ENCODE measurements at places on chromosomes 6 and 20. TPM values are rescaled to one million over a fixed set of nuclear protein-coding genes. Genes with fewer than 3 reads are reported as not detected.

DNA sequence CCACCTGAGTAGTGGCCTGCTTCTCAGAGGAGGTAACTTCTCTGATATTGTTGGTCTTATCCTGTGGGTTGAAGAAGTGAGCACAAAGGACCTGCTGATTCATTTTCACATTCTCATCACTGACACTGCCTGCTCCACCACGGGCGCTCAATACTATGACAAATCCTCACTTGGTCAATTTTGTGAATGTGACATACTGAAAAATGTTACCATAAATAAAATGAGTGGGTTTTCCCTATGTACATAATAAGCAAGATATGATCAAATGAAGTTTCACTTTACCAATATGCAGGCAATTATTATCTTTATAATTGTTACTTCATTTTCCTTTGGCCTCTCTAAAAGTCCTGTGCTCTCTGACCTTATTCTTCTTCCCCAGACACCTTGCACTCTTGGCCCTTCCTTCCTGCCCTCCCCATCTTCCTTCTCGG, 71.5 kb upstream of the RIPOR2 start:
- DNase-seq = no peak

- no peak for DNase-seq
These were observed 41.1 kb downstream of the TFAP2A start for GRCh38 chr6:10373642-10374359.

DNA sequence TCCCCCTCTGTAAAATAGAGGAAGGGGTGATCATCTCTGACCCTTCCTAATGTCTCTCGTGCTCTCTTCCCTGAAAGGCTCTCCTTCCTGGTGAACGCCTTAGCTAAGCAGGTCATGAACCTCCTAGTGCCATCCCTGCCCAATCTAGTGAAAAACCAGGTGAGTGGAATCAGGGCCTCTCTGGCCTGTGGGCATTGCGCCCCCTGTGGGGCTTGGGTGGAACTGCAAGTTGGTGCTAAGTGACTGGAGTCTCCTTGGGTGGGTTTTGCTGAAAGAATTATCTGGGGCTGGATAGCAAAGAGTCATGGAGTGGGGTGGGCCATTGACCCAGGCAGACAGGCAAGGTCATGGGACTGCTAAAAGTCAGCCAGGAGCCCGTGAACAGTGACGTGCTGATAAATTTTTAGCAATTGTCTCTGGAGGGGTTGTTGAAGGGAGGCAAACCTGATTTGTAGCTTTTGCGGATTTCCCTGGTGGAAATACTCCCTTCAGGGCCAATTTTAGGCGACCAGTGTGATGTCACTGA, 8.9 kb downstream of the BPIFB1 start:
- DNase-seq = no peak

IPCEF1 gene
- total RNA-seq = 0.46 TPM

MYB gene
- total RNA-seq = not detected

- no peak for DNase-seq
These were observed 31.9 kb upstream of the ZNF831 start for GRCh38 chr20:59131551-59132285.

ANKEF1 gene
- total RNA-seq = 2.0 TPM

PABPC1L gene
- total RNA-seq = 1.7 TPM

GRCh38 chr6:160300076-160300695, 41.6 kb upstream of the SLC22A2 start:
- DNase-seq = no peak

DNA sequence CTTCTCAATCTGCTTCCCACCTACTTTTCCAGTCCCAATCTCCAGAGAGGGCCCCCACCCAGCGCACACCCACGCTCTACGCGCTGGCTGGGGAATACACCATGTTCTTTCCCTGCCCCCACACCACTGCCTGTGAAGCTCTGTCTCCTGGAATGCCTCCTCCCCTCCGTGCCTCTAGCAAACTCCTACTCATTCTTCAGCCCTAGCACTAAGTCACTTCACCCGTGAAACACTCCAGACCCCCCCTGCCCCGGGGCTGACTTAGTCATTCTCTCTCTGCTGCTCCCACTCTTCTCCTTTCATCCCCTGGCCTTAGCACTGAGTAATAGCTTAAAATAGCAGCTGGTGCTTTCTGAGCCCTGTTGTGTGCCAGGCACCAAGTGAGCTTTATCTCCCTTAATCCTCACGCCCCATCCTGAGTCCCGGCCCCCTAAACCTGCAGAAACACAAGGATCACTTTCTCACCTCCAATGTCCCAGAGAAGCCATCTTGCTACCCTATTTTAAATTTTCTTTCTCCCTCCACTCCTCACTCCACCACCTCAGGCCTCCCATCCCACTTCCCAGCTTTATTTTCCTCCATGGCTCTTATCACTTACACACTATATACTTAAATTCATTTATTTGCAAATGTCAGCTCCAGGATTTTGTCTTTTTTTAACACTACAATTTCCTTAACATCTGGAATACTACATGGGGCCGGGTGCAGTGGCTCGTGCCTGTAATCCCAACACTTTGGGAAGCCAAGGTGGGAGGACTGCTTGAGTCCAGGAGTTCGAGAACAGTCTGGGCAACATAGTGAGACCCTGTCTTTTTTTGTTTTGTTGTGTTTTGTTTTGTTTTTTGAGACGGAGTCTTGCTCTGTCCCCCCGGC, 6.3 kb upstream of the PARD6B start:
- DNase-seq = peak; percentile 89

OR2B6 gene
- total RNA-seq = not detected

DNA sequence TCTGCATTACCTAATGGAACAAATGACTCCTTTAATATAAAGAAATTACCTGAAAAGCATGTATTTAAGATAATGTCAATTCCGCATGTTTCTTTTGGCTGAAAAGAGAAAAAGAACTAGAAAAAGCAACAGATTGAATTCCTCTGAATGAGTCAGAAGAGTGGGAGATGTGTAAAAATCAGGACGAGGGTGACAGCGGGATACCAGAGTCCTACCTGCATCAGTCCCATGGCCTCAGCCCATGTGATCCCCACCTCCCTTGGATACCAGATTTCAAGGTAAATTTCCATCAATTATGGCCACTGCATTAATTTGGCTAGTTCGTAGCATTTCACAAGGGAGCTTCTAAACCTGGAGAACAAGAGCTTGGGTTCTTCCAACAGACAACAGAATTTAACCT, 10.0 kb upstream of the MOXD1 start:
- DNase-seq = no peak

DNA sequence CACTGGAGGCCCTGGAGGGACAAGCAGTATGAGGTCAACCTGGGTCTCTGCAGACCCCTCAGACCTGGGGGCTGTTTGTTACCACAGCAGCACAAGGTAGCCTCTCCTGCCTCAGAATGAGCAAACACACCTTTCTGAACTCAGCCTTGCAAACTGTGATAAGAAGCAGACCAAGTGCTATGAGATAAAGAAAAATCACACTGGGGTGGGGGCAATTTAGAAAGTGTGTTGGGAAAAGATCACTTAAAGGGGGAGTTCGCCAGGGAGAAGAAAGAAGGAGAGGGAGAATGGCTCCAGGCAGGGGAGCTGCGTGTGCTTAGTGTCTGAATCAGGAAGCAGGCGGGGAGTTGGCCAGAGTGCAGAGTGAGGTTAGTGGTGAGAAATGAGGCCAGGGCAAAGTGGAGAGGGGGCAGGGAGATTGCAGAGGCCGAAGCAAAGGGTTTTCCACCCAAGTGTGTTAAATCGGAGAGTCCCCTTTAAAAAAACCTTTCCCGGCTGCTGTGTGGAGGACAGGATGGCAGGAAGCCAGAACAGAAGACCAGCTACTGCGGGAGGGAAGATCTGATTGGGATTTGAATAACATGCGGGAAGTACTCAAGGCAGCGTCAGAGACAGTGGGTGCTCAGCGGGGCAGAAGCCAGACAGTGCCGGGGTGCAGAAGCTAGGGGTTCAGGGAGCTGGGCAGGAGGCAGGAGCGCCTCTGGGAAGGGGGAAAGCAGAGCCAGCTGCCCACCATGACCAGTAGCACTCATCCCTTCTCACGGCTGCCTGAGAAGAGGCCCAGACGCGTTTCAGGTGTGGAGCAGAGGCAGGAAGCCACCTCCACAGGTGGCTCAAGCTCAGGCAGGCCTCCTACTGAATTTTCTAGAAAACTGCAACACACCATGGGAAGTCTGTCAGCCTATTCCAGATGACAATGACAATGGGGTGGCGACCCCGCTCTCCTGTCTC, 9.0 kb downstream of the ADA start:
- DNase-seq = peak; percentile 81

ARG1 gene
- 0.59 TPM for total RNA-seq

Measured in psoas muscle (tissue), 8 donors.